ENCODE measurements at places on chromosomes 13 and 19.

DNA sequence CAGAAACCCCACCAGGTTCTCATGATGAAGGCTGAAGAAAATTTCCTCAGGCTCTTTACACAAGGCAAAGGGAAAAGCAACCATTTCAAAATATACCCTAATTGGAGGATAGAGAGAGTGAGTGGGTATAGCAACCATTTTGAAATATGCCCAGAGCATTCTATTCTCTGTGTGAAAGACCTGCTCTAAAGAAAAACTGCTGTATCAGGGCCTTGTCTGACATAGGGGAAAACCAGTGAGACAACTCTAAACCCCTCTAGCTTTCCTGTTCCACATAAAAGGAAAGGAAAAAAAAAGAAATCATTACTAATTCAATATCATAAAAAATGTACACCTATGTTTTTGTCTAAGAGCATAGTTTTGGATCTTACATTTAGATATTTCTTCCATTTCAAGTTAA, 42.3 kb downstream of the TPTE2 start:
- no peak for DNase-seq

DNA sequence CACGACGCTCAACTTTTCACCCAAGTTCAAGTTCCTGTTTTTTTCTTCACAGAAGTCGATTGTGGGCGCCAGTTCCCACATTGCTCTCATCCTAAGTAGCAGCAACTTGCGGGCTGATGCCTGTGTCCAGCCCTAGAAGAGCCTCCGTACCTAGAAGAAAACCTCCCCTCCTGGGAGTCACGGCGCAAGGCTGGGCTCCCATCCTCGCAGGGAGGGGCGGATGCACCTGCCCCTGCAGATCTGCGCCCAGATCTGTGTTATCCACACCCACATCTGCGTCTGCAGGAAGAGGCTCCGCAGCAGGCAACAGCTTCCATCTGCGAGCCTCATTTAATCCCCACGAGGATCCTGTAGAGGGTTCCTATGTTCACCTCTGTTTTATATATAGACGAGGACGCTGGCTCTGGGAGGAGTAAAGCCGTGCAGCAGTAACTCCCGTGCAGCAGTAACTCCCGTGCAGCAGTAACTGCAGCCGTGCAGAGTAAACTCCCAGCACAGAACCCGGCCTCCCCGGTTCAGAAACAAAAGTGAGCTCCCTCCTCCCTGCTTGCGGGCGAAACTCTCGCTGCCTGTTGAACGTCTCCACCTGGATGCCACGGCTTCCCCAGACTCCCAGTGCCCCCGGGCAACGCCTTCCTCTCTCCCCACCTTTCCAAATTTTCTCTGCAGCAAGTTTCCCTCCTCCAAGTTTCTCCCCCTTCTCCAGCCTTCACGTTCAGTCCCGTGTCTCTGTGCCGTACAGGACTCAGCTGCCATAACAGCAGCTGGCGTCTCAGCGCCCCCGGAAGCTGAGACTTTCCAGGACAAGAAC, 23.5 kb upstream of the LAIR1 start:
- DNase-seq: peak; percentile 43

GRCh38 chr13:66113882-66114526, 1116.1 kb downstream of the PCDH9 start:
- no peak for DNase-seq

DNA sequence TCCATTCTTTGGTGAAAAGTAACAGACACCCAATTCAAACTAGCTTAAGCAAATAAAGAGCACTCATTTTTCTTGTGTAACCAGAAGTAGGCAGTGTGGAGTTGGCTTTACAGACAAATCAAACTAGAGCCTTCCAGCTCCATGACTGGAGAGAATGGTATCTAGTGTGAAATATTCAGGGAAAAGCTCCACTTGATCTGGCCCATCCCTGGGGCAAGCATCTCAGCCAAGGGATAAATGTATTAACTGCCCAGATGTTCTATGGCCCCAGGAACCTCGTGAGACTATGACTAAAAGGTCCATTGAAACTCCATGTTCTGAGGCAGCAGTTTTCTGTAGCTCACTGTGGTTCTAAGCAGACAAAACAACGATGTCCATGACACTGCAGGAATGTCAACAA, 49.9 kb downstream of the TBC1D4 start:
- DNase-seq: no peak

DNA sequence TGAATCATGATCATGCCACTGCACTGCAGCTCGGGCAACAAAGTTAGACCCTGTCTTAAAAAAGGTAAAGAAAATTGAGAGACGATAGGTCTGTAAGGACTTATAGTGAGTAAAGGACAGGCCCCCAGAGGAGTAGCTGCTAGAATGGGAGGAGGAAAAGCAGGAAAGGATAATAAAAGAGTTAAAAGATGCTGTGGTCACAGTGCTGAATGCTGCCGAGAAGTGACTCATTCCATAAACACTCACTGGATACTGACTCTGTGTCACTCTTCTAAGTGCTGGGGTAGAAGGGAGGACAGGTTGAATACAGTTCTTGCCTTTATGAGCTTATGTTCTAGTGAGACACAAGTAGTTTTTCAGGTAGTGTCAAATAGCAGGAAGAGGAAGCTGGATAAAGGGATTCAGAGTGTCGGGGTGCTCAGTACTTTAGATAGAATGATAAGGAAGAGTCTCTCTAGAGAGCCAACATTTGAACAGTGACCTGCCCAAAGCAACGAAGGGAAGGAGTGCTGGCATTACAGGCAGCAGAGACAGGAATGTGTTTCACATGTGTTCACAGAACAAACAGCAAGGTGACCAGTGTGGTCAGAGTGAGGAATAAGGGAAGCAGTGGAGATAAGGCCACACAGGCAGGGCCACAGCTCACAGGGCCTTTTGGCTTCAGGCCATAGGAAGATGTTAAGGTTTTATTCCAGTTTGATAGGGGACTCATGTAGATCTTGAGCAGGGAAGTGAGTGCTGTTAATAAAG, 1240.5 kb downstream of the UQCRFS1 start:
- no peak for DNase-seq

DNA sequence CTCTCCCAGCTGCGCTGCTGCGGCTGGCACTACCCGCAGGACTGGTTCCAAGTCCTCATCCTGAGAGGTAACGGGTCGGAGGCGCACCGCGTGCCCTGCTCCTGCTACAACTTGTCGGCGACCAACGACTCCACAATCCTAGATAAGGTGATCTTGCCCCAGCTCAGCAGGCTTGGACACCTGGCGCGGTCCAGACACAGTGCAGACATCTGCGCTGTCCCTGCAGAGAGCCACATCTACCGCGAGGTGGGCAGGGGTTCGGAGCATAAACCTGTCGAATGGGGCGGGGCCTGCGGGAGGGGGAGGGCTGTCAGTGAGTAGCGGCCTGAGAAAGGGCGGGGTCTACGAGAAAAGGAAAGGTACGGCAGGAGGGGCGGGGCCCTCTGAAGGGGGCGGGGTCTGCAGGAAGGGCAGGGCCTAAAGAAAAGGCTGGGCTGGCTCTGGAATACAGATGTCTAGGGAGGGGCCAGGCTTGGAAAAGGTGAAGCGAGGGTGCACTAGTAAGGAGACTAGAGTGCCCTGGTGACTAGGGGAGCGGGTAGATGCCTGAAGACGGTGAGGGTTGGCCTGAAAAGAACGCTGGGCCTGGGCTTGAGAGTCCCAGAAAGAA, 3.6 kb downstream of the CD37 start:
- no peak for DNase-seq

DNA sequence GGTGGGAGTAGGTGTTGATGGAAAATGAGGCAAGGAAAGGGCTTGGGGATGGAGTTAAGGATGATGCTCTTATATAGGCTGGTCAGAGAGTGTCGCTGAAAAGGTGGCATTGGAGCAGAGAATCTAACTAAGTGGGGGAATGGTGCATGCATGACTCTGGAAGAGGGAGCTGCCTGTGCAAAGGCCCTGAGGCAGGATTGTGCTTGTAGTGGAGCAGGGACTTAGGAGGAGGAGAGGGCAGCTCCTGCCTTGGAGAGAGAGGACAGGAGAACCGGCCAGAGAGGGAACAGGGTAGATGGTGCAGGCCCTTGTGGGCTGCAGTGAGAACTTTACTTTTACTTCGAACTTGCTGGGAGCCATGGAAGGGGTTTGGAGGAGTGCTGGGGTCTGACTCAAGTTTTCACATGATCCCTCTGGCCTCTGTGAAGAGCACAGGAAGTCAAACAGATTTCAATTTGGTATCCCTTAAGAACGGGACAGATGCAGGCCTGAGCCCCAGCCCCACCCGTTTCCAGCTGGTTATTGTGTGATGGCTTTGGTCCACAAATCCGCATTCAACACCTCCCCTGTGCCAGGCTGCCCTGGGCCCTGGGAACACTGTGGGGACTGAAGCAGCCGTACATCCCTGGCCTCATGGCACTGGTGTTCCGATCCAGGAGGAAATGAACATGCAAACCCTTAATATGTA, 7.0 kb downstream of the AP2A1 start:
- DNase-seq: no peak

GRCh38 chr13:27638521-27638920, 16.8 kb downstream of the POLR1D start:
- DNase-seq: no peak

DNA sequence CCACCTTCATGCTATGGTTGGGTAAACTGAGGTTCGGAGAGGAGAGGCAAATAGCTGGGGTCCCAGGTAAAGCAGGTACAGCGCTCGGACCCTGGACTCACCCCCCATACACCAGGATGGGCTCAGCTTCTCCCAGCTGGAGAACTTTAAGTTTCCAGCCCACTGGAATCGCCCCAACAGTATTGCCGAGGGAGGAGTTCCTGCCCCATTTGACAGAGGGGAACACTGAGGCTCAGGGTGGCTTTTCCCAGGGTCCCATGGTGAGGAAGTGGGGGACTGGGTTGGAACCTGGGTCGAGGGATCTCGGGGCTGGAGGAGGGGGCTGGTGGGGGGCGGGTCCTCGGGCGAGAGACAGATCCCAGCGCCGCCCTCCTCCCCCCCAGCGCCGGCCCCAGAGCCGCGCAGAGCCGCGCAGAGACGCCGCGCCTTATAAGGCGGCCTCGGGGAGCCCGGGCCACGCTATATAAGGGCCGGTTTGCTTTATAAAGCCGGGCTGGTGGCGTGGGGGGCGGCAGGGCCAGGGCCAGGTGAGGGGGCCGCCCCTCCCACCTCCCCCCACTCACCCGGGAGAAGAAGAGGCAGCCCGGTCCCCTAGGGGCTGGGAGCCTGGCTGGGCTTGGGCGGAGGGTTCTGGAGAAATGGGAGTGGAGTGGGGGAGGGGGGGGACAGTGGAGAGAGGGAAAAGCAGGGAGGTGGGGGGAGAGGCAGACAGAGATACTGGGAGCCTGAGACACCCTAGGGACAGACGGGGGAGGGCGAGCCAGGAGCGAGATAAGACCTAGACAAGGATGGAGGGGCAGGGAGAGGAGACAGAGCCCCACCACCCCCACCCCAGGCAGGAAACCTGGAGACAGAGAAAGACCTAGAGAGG, 1.1 kb downstream of the CNN1 start:
- DNase-seq: no peak

DNA sequence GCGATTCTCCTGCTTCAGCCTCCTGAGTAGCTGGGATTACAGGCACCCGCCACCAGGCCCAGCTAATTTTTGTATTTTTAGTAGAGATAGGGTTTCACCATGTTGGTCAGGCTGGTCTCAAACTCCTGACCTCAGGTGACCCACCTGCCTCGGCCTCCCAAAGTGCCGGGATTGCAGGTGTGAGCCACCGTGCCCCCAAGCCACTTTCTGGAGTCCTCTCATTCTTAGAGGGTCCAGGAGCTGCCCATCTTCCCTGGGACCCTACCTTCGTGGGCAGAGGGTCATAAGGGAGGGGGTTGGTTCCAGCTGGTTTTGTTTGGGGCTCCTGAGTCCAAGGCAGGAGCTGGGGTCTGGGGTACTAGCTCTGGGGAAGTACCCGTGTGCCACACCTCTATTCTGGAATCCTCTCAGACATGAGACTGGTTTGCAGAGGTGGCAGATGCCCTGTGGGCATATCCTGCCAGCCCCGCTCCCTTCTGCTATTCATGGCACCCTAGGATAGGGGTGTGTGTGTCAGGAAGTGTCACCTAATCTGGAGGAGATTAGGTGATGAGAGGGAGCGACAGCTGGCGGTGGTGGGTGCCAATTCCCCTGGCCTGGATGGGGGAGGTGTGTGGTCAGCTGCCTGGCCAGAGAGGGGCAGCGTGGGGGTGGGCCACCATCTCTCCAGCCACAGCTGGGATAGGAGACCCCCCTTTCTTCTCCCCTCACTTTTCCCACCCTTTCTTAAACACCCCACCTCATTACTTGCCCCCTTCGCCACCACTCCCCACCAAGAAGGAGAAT, 2.1 kb downstream of the PRMT1 start:
- no peak for DNase-seq

- no peak for DNase-seq
These were observed 326.1 kb upstream of the SLITRK1 start for GRCh38 chr13:84208246-84208910.

DNA sequence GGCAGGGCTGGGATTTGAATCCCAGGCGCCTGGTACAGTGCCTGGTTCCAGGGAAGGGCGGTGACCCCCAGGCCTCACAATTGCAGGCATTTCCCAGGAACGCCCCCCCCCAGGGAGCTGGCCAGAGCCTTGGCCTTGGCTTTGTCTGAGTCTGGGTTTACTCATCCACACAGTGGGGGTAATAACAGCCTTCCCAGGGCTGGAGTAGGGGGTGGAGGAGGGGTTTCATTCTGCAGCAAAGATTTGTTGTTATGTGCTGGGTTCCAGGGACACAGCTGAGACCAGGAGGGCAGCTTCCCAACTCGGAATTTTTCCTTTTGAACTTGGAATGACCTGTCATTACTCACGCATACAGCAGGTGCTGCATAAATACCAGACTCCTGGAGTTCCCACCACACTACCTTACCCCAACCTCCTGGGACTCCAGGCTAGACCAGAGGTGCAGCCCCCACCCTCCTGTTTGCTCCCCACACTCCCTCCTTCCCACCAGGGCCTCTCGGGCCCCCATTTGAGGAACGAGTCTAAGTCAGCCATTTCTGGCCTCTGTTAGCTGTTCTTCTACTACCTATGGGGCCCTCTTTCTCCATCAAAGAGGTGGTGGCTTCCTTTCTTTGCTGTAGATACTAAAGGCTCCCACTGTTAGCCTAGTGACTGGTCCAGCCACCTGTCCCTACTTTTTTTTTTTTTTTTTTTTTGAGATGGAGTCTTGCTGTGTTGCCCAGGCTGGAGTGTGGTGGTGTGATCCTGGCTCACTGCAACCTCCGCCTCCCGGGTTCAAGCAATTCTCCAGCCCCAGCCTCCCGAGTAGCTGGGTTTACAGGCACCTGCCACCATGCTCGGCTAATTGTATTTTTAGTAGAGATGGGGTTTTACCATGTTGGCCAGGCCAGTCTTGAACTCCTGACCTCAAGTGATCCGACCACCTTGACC, 1.6 kb upstream of the ADAMTS10 start:
- no peak for DNase-seq

GRCh38 chr19:4870025-4870700, 2.7 kb upstream of the PLIN3 start:
- DNase-seq: no peak

DNA sequence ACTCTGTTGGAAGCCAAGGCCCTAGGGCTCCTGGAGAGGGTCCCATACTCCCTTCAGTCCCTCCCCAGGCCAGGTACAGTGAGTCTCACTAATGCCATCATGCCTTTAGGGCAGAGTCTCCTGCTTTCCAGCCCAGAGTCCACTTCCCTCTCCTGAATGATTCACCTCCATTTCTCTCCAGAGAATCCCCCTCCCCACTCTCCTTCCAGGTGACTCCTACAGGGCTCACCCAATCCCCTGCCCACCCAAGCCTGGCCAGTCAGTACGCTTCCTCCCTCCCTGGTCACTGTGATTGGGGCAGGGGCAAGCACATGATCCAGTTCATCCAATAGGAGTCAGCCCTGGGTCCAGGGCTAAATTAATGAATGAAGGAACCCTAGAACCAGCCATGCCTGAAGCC, 35.0 kb upstream of the PNMA8B start:
- no peak for DNase-seq
